Activated CD4-positive, CD25-positive, alpha-beta regulatory T cell (primary cell): ENCODE measurements at places on chromosomes 1 and 21.

- DNase-seq, result no peak
Measured at GRCh38 chr1:246450611-246451251, 56.3 kb downstream of the SMYD3 start.

DNA sequence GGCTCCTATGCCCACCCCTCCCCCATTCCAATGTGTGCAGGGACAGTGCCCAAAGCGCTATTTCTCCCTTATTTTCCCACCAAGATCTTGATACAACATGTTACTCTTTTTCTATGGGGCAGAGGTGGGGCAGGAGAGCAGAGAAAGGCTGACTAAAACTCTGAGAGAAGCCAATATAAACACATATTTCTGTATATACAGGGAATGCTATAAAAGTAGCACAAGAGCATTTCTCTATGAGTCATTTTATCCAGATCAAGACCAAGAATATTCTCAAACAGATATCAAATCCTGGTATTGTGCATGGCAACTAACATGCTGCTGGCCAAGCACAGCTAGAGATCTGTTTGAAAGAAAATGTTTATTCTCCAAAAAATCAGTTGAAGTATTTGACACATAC is 7.3 kb downstream of the WDR26 start:
- no peak for DNase-seq

DNA sequence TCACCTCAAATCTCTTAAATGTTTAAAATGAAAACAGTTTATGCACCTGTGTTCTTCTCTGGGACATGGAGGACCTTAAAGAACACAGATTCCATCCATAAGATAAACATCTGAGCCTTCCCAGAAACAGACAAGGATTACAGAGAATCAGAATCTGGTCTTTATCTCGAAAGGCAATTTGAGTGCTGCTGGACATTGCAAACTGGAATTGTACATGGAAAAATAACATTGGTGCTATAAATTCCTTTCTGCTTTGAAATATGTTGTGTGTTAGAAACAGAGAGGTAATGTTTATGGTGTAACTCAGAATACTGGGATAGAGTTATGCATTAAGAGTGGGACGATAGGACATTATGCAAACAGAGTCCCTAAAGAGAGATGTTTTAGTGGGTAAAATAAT is 6.6 kb upstream of the DDR2 start:
- DNase-seq, result no peak

DNA sequence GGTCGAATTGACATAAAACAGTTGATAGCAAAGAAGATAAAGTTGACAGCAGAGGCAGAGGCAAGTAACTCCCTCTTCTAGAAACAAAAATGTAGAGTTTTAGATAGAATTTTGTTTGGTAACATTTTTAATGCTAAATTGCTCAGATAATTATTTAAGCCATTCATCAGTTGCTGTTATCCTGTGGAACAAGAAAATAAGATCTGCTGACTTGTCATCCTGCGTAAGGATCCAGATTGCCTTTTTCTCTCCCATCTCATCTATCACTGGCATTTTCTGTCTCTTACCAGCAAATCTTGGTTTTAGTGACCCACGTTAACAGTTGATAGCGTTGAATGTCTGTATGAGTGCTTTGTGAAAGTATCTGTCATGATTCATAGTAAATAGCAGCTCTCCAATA is 29.8 kb downstream of the SOAT1 start:
- DNase-seq, result no peak

DNA sequence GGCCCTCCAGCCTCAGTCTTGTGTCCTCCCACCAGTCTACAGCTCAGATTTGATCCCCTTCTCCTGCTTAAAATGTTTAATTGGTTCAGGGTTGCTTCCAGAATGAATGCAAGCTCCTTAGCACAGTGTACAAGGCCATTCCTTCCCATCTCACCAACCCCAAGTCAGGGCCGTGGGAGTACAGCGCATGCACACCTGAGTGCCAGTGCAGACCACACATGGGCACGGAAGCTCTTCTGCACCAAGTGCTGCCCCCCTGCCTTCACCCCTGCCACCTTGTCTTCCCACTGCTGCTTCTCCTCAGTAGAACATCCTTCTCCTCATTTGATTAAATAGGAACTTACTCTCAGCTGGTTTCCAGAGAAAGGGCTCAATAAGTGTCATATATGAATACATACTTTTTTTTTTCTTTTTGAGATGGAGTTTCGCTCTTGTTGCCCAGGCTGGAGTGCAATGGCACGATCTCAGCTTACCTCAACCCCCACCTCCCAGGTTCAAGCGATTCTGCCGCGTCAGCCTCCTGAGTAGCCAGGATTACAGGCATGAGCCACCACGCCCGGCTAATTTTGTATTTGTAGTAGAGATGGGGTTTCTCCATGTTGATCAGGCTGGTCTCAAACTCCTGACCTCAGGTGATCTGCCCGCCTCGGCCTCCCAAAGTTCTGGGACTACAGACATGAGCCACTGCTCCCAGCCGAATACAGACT is 9.3 kb downstream of the PMF1 start:
- no peak for DNase-seq

GRCh38 chr1:5680600-5680999 is 311.6 kb downstream of the NPHP4 start:
- DNase-seq, result no peak

DNA sequence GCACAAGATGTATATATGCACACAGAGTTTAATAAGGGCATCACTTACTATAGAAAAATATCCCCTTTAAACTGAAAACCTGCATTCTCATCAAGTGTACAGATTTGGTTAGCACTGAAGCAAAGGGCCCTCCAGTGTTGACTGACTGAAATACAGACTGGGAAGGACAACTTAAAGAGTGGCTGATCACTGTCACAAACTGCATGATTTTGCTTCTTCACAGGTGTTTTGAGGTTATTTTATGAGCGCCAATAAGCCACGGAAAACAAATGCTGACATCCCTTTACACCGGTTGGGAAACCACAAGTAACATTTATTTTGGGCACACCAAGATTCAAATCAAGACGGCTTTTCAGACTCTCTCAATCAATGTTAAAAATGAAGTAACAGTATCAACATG is 30.9 kb upstream of the RAP1GAP start:
- DNase-seq, result no peak

GRCh38 chr1:96072021-96072420 is 649.6 kb upstream of the PTBP2 start:
- no peak for DNase-seq

GRCh38 chr21:32976791-32977190 is 48.9 kb upstream of the OLIG2 start:
- no peak for DNase-seq

DNA sequence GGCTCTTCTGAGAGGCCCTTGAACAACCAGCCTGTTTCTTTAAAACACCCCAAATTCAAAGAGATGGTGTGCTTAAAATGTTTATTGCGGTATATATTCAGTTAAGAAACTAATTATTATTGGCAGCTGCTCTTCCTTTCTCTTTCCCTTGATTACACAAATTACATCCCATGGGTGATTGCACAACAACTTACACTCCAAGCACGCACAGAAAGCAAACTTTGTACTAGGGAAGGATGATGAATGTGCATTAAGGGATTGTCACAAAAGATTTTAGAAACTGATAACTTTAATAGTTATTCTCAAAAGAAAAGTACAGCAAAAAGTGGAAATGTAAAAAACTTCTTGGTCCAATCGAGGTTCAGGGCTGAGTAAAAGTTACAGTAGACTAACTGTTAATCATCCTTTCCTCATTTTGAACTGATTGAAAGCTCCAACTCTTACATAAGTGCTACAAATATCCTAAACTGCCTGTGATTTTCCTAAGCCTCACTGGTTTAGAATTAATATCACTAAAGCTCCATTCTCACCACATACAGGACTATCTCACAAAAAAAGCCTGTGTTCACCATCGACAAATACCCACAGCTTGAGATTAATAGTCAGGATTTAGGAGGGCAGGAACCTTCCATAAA is 153.4 kb downstream of the TTLL7 start:
- no peak for DNase-seq

DNA sequence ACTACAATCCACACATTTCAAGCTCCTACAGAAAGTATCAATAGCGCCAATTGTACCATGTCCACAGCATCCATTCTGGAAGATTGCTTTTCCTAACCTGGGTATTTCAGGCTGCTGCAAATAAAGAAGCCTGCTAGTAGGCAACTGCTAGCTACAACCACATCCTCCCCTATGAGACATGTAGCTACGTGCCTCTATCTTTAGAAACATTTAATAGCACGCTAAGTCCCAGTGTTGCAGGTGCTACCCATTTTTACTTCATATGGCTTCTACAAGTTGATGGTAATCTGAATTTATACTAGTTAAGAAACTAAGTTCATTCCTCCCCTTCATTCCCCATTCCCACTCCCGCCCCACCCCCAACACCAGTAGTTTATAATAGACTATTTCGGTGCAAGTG is 7.4 kb upstream of the AMPD1 start:
- DNase-seq, result no peak

GRCh38 chr1:53948291-53948690 is 2.1 kb downstream of the LRRC42 start:
- DNase-seq, result no peak

DNA sequence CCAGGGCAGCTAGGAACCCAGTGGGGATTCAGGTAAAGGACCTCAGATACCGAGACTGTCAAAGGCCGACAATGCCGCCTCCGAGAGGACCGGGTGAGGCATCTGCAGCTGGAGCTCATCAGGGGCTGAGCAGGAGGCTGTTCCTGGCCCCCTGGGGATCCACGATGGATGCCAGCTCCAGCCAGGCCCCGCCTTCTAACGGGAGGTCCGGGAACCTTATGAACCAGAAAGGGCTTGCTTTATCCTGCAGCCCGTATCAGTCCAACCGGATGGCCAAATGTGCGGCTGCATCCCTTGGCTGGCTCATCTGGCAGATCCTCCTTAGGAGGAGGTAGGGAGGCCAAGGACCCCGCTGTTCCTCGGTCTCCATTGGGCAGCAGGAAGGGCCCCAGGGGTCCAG is 32.0 kb downstream of the SLC45A1 start:
- no peak for DNase-seq

- DNase-seq, result no peak
Measured at GRCh38 chr1:70420320-70420719, 9.3 kb downstream of the CTH start.

- no peak for DNase-seq
Measured at GRCh38 chr21:37886726-37887299, 29.4 kb downstream of the KCNJ6 start.

GRCh38 chr1:46190539-46190938 is 7.7 kb downstream of the POMGNT1 start:
- DNase-seq, result no peak

GRCh38 chr1:77064246-77064645 is 155.0 kb downstream of the PIGK start:
- DNase-seq, result no peak

GRCh38 chr1:223417444-223417843 is 24.2 kb downstream of the CCDC185 start:
- DNase-seq, result no peak

DNA sequence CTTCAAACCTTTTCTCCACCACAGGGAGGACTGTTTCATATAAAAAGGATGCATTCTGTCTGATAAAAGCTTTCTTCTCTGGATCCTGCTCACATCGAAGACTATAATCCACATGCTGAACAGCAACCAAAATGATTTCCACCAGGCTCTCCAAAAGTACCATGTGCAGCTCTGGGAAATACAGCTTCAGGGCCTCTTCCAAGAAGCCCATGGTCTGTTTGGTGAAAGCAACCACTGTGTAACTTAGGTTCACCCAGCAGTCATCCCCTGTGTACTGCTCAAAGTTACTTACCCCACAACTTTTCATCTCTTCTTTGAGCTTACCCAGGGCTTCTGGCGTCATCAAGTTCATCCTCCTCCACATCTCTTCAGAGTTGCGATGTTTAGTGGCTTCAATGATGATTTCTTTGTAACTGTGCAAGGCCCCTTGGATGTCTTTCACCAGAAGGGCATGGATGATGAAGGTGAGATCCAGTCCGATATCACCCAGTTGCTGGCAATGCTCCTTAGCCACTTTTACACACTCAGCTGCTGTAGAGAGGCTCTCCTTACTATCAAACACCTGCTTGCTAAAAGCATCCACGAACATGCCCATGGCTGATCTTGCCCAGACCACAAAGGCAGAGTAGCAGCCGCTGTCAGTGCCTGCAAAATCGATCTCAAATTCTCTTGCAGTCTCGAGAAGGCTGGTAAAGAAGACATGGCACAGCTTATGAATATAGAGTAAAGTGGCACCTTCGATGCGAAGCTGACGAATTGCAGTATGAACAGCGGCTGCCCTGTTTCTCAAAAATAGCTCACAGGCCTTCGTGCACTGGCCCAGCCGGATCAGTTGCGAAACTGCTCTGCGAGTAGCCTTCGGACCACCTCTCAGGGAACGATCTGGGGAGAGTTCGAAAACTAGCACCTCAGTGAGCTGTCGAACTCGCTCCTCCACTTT is 1.7 kb downstream of the EXOC8 start:
- no peak for DNase-seq

DNA sequence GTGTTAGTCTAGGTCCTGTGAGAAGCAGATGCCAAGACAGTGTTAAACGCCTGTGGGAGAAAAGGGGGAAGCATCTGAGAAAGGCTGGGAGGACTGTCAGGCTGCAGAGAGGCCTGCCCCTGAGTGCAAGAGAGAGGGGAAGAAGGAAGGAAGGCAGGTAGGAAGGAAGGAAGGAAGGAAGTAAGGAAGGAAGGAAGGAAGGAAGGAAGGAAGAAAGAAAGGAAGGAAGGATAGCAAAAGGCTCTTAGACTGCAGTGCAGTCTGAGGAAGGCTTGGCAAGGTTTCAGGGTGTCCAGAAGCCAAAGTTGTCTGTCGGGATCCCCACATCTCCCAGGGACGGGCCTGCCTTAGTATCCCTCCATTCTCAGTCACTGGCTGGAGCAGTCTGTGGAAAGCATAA is 82.6 kb downstream of the SPATA46 start:
- no peak for DNase-seq
